Activated T-cell treated with anti-CD3 and anti-CD28 coated beads, Interleukin-2, amount 50 U/mL, for 72 hours (primary cell): ENCODE measurements at places on chromosomes 1 and 21. TPM values are rescaled to one million over a fixed set of nuclear protein-coding genes. Genes with fewer than 3 reads are reported as not detected.

DNA sequence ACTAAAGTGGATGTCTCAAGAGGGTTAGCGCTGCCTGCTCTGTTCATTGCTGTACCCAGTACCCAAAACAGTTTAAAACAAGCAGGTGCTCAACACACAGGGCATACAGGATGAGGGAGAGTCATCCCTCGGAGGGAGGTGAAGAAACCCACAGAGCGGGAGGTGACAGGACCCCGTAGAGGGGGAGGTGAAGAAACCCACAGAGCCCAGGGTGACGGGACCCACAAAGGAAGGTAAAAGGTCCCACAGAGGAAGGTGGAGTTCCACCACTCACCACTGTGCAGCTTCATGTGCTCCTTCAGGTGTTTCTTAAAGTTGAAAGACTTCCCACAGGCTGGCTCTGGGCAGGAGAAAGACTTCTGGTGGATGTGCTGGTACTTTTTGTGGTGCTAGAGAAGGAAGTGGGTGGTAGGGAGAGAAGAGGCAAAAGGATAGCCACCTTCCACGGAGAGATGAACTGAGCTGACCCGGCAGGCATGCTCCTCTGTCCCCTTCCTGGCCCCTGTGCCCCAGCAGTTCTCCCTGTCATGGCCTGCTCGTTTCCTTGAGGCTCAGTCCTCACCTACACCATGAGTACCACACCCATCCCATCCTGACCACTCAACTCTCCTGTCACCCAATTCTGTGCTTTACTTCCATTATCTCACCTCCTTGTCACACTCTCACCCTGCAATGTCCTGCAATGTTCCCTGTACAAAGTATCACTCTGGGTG, 5.1 kb downstream of the ZNF692 start:
- H3K4me1 ChIP-seq, result peaks cover 11% of the 10 kb centered on the region
- peak overlapping the region; percentile 6 for H3K4me3 ChIP-seq
- H3K27me3 ChIP-seq, result no peaks in the 10 kb centered on the region
- peak; percentile 37 for DNase-seq
- H3K36me3 ChIP-seq, result peaks cover 10% of the 10 kb centered on the region
- no peak overlapping the region for H3K27ac ChIP-seq

- H3K36me3 ChIP-seq, result no peaks in the 10 kb centered on the region
- no peak for DNase-seq
- H3K4me1 ChIP-seq, result no peaks in the 10 kb centered on the region
- H3K4me3 ChIP-seq, result no peak overlapping the region
- peak overlapping the region; percentile 55 for H3K27ac ChIP-seq
- H3K27me3 ChIP-seq, result no peaks in the 10 kb centered on the region
Measured at GRCh38 chr1:143691971-143692529, 279.7 kb downstream of the FAM72C start.

DNA sequence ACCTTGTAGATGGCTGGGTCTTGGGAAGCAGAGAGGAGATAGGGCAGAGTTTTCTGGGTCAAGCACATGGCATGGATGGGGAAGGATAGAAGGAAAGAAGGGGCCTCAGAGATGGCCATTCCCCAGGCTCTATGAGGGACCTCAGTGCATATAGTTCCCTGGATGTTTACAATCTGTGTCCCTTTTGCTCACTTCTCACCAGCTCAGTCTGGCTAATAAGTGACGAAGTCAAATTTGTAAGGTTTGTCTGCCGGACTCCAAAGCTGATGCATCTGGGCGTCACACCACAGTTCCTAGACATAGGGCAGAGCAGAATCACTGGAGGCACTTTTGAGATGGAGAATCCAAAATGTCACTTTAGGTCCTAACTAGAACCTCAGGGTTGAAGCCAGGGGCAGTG, 416.4 kb upstream of the PROX1 start:
- H3K4me3 ChIP-seq, result no peak overlapping the region
- H3K27me3 ChIP-seq, result no peaks in the 10 kb centered on the region
- no peaks in the 10 kb centered on the region for H3K4me1 ChIP-seq
- H3K36me3 ChIP-seq, result peaks cover 2% of the 10 kb centered on the region
- H3K27ac ChIP-seq, result no peak overlapping the region

DNA sequence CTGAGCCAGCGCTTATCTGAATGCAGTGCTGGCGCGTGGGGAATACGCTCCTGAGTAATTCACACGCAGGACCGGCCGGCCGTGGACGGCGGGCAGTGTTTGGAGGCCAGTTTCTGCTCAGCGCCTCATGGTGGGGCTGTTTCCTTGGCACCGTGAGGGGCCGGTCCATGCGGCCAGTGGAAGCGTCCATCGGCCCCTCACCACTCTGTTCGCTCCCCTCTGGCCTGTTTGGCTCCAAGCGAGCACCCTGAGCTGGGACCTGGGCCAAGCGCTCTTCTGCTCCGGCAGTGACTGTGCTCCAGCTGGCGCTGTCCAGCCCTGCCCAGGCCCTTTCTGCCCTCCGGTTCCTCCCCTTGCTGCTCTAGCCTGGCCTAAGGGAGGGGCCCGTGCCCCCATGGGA, 16.3 kb upstream of the PLCH2 start:
- no peak for DNase-seq
- no peaks in the 10 kb centered on the region for H3K4me1 ChIP-seq
- H3K27ac ChIP-seq, result no peak overlapping the region
- no peaks in the 10 kb centered on the region for H3K36me3 ChIP-seq
- H3K4me3 ChIP-seq, result no peak overlapping the region

- H3K4me1 ChIP-seq, result peaks cover 53% of the 10 kb centered on the region
- peaks cover 11% of the 10 kb centered on the region for H3K36me3 ChIP-seq
- no peak for DNase-seq
- H3K27ac ChIP-seq, result no peak overlapping the region
Measured at GRCh38 chr1:228453614-228454013, 33.6 kb upstream of the RNF187 start.

GRCh38 chr1:207825719-207826556, 74.1 kb downstream of the CD46 start:
- peak overlapping the region; percentile 80 for H3K4me3 ChIP-seq
- peak overlapping the region; percentile 94 for H3K27ac ChIP-seq
- H3K27me3 ChIP-seq, result no peaks in the 10 kb centered on the region
- DNase-seq, result peak; percentile 92
- peaks cover 92% of the 10 kb centered on the region for H3K4me1 ChIP-seq

DNA sequence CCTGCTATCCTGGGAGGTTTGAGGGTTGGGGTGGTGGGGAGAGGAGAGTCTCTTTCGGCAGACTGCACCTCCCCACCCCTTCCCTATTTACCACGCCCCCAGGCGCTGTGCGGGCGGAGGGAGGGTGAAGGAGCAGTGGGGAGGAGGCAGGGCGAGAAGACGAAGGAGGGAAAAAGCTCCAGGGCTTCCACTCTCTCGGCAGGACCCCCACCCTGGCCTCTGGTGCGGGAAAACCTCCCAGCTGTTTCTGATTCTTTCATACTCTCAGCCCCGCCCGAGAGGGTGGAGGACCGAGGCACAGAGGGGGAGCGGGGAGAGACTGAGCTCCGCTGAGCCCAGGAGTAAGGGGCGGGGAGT, 866 bp upstream of the WNT2B start:
- peak; percentile 27 for DNase-seq
- no peak overlapping the region for H3K27ac ChIP-seq

Gene GPR61
- not detected for total RNA-seq

Gene ZNF683
- not detected for total RNA-seq

Gene NMNAT2
- total RNA-seq, result not detected

Gene TNFRSF9
- total RNA-seq, result 35.4 TPM

Gene CFAP74
- total RNA-seq, result not detected

Gene CTTNBP2NL
- total RNA-seq, result 3.6 TPM

Gene PTGFRN
- total RNA-seq, result 14.0 TPM
